ENCODE measurements at places on chromosomes 5 and 9.

DNA sequence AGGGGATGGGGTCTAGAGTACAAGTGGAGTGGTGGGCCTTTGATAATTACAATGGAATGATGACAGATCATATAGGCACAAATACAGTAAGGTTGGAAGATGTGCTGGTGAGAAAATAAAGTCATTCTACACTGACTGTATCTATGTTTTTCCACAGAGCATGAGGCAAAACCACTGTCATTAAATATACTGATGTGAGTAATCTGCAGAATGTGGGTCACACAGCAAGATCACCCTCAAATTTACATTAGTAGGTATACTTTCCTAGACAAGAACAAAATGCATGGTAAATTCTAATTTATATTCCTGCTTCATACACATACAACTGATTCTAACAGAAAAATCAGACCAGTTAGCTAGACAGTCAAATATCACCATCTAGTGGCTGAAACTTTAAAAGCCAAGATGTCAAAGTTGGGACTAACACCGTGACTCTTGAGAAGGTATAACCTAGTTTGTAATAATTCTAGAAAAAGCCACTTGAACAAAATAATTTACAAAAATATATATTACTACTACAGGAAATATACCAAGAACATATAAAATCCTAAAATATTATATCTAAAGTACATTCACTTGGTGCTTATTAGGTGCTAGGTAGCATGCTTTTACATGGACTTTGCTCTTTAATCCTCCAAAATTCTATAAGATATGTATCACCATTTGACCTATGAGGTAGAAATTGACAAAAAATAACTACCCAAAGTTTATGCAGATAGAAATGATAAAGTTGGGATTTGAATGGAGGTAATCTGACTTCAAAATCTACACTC is 19.5 kb downstream of the TTC33 start:
- DNase-seq: peak; percentile 58

- no peak for DNase-seq
Measured at GRCh38 chr9:4680173-4680525, 780 bp downstream of the CDC37L1 start.

DNA sequence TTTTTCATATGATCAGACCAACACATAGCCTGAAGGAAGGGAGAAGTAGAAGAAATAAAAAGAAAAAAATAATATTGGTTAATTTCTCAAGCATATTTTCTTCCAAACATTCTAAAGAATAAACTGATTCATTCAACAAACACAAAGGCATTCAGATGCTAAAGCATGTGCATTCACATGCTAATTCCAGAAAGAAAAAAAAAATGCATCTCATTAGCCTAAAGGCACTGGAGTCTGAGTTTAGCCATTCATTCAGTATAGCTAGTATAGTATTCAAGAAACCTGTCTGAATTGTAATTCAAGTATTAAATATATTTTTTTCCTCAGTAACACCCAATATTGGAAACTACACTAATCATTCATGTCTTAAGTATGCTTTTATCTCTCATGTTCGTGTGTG is 61.0 kb upstream of the FER start:
- DNase-seq: no peak

GRCh38 chr5:147160902-147161700 is 73.7 kb upstream of the STK32A start:
- DNase-seq: no peak

DNA sequence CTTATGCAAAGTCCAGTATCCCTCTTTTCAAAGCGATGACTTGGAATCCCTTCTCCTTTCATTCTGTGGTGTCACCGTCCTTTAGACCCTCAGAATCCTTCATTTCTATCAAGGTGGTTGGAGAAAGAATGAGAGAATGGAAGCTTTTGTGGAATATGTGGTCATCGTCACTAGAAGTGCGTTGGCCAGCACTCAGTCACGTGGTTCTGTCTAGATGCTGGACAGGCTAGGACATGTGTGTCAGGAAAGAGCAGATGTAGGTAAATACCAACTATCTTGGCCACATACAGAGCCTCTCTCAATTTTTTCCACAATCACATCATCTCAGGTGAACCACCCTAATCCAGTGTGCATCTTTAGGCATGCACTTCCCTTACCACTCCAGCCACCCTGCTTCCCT is 206.0 kb downstream of the ARRDC3 start:
- DNase-seq: no peak

DNA sequence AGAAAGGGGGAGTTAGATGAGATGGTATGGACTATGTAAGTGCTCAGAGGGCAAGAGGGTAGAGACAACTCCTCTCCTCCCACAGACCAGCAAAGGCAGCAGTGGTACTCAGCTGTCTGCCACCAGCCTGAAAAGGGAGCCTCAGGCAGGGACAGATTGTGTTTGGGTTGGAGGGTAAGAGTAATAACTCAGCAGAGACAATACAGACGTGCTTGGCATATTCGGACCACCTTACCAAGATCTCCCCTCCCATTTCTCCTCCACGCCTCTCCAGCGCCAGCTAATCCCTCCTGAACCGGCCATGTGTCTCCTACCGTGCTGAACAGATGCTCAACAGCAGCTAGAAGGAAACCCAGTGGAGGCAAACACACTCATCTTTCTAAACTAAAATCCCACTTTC is 180.8 kb downstream of the ASTN2 start:
- DNase-seq: no peak

DNA sequence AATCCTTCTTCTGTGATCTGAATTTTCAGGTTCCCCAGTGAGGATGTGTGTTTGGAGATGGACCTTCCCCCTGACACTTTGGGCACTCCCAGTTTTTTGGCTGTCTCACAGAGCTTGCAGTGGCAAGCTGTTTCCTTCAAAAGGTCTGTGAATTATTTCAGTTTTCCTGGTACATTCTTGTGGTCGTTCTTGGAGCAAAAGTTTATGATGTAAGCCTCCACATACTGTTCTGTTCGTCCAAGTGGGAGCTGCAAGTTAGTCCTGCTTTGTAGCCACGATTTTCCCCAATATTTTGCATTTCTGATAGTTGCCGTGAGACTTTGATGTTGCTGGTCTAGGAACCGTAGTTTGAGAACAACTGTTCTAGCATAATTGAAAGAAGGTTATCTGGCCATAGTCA is 88.3 kb downstream of the MTAP start:
- peak; percentile 4 for DNase-seq

DNA sequence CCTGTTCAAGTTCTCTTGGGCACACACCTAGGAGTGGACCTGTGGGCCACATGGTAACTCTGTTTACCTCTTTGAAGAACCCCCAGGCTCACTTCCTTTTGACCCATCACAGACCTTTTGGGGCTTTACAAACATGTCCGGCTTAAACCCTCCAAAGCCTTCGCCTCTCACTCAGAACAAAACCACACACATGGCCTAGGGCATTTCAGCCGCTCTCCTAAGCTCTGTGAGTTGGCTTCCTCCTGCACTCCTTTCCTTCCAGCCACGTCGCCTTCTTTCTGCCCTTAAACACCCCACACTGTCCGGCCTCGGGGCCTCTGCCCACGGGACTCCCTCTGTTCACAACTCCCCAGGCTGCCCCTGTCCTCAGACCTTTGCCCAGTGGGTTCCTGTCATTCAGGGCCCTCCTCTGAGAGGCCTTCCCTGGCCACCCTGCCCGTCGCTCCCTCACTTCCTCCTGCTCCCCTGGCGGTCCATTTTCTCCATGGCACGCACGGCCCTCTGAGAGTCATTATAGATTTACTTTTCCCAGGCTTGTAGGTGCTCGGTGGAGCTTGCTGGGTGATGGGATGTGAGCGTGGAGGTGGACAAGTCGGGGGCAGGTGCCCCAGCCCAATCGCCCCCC is 1.9 kb downstream of the DOK3 start:
- DNase-seq: no peak

- no peak for DNase-seq
Measured at GRCh38 chr5:68054638-68055037, 160.9 kb upstream of the PIK3R1 start.

DNA sequence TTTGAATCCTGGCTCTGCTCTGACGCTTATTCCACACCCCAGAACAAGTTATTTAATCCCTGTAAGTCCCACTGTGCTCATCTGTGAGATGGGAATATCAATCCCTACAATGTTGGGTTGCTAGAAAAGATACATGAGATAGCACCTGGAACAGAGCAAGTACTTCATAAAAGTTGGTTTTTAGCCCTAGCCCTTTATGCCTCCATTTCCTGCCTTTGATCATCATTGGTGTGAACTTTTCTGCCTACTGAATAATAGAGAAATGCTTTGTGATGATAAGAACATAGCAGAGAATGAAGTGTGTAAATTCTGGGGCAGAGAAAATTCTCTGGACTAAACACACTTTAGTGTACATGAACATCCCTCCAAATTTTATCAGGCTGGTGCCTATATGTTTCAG is 90.3 kb upstream of the RANBP6 start:
- DNase-seq: no peak

DNA sequence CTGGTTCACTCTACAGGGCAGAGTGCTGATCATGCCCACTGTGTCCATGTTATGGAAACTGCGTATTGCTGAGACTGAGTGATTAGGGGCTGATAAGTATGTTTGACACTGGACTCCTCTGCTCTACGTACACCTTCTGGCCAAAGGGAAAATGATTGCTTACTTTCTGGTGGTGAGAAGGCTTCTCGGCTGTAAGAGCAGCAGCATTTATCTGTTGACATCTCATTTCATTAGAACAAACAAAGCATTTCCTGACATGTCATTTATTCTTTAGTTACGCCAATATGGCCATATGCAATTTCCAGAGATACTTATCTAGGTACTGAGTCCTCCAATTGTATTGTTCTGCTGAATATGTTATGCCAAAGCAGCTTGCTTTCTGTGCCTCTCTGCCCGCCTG is 5.6 kb downstream of the FAXDC2 start:
- DNase-seq: no peak

DNA sequence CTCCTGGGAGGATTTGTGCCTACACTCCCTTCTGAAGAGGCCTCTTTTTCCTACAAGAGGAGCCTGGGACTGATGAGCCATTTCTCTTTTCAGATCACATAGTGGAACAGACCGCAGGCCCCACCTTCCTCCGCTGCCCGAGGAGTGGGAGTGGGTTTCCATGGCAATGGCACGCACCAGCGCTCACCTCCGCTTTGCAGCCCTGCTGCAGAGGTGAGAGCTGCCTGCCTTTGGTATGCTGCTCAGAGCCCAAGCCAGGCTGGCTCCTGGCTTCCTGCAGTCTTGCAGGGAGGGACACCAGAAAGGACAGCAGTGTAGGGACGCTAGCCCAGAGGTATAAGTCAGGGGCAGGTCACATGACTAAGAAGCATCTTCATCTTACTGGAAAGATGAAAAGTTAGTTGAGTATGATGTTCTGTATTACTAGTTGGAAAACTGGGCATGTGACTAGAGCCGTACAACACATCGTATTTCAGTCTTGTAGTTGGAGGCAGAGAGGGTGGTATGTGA is 12.4 kb downstream of the PTTG1 start:
- DNase-seq: peak; percentile 23

- no peak for DNase-seq
Measured at GRCh38 chr9:138022121-138022741, 144.6 kb downstream of the CACNA1B start.

DNA sequence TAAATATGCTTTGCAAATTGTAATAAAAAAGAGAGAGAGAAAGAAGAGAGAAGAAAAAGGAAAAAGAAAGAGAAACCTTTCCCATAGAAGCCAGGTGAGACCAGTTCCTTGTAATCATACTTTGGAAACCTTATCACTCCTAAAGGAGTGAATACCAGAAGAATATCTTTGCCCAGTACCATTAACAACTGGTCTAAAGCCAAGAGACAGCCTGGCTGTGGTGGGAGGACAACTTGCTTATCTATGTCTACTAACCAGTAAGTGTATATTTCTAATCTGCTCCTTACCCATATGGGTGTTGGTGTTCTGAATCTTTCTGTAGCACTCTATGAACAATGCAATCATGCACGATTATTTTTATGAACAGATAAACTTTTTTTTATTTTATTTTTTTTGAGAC is 10.5 kb upstream of the TXN start:
- DNase-seq: no peak

- peak; percentile 97 for DNase-seq
Measured at GRCh38 chr5:28328681-28329080, 1290.3 kb upstream of the CDH9 start.

DNA sequence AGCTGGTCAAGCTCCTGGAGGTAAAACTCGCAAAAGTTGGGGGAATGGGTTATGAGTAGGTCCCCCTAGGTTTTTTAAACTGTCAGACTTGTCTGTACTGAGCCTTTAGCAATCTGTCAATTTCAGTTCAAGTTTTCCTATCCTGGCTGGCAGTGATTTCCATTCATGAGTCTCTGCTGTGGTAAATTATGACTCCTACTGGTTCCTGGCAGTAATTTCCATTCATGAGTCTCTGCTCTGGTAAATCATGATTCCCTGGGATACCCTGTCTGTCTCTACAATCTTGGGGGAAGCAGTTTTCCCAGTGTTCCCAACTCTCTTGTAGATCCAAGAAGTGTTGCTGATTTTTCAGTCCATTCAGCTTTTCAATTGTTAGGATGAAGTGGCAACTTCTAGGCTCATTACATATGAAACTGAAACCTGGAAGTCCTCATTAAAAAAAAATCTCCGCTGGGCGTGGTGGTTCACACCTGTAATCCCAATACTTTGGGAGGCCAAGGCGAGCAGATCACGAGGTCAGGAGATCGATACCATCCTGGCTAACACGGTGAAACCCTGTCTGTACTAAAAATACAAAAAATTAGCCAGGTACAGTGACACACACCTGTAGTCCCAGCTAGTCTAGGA is 91.3 kb upstream of the GPBP1 start:
- DNase-seq: no peak

GRCh38 chr9:121902461-121903135 is 190.5 kb downstream of the TTLL11 start:
- DNase-seq: peak; percentile 95

GRCh38 chr9:127311239-127311741 is 46.7 kb downstream of the GARNL3 start:
- DNase-seq: peak; percentile 18

DNA sequence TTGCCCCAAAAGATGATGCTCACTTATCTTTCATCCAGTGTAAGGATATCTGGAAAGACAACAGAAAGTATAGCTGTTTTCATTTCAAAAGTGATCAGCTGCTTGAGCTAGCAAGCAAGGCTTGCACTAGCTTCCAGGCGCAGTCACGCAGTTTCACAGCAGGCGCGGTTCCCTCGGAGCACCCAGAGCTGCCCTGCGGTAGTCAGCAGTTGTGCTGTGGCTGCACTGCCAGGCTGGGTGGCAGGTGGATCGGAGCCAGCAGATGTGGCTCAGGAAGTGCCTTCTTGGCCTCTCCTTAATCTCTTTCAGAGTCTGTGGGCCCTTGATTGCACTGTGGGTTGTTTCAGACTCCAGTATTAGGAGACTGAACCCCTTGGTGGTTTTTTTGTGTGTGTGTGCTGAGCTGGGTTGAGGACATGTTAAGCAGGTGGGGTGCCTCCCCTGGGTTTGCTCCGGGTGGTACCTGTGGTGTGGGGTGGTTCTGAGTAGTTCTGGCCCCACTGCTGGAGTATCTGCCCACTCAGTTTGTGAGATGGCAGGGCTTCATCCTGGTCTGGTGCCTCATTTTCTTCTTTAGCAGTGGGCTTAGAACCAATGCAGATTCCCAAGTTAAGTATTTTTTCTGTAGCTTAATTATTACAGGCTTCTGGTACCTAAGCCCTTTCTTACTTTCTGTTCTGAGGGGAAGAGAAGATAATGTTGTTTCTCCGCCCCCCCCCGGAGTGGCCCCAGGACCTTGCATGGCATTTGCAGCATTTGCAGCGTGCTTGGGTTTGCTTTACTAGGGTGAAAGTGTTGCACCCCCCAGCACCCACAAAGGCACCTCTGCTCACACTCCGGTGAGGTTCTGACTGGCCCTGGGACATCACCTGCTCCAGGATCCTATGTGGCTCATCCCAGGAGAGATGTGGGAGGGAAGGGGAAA is 16.4 kb downstream of the TENT4A start:
- no peak for DNase-seq
